Activated T-helper 2 cell treated with anti-CD3 and anti-CD28 coated beads, Interferon-gamma antibody, Interleukin-2, Interleukin-4, amounts not matched to agents 10 μg/mL and 5 μg/mL and 100 μg/mL, durations not matched to agents 14 hours and 24 hours and 36 hours (primary cell): ENCODE measurements at places on chromosomes 2 and 18.

DNA sequence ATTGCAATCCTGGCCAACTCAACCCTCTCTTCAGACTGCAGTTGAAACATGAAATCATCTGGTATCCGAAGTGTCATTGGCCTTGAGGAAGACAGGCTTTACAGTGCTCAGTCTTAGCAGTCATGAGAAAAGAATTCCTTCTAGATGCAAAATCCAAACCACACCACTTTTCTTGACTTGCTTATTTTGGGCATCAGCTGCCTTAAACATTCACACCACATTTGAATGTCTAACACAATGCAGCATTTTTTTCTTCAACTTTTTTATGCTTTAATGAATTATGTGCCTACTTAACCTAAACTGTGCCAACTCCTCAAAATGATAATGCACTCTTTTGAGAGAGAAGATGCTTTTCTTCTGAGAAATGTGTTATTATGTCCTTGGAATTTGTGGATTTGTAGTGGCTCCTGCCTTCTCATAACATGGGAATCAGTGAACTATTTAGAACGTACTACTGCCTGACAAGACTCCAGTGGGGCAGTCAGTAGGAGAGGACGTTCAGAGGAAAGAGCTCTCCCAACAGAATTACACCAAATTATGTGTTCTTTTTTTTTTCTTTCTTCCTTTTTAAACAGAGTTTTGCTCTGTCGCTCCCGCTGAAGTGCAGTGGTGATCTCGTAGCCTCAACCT is 3.2 kb upstream of the FAM98A start:
- no peak for DNase-seq

DNA sequence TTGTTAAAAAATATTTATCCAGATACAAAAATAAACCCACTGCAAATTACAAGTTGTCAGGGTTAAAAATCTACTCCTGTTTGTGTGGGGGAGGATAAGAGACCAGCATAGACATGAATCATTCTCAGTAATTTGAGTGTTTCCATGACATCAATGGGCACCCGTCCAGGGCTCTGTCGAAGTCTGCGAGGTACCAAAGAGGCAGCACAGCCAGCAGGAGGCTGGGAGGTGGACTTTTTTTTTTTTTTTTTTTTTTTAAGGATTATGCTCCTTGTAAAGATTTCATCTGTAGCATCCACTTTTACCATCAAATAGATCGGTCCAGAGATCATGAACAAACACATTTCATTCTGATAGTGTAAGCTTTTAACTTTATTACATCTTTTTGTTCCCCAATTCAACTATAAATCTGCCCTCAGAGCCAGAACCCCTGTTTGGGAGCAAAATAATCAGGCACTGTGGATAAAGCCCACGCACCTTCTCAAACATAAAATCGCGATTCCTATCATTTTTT is 182.0 kb downstream of the TCF4 start:
- no peak for DNase-seq

- DNase-seq, result no peak
Measured at GRCh38 chr2:226564667-226565066, 235.0 kb downstream of the IRS1 start.

- DNase-seq, result peak; percentile 58
Measured at GRCh38 chr2:233990261-233990798, 60.2 kb upstream of the SPP2 start.

- DNase-seq, result no peak
Measured at GRCh38 chr2:159243529-159243928, 43.0 kb downstream of the WDSUB1 start.

DNA sequence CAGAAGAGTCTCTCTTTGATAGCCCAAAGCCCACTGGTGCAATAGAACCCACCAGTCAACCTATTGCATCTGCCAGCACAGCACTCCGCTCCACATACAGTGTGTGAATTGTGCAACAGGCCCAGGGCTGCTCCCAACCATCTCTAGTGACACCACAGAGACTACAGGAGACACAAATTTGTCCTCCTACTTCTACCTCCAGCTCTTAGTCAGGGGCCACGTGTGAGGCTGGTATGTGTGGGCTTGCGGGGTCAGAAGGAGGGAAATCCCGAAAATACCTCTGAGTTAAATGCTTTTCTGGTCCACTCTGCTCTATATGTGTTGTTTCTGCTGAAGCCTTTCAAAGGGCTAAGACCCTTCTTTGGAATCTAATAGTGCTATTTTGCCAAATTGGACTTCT is 18.0 kb downstream of the DGUOK start:
- DNase-seq, result no peak

- DNase-seq, result no peak
Measured at GRCh38 chr2:24920809-24921441, 888 bp upstream of the ADCY3 start.

GRCh38 chr18:3156325-3156640 is 63.5 kb downstream of the MYOM1 start:
- no peak for DNase-seq

GRCh38 chr2:207897541-207898353 is 127.6 kb downstream of the PLEKHM3 start:
- DNase-seq, result no peak

GRCh38 chr2:114170070-114170469 is 272.4 kb upstream of the DPP10 start:
- no peak for DNase-seq

- no peak for DNase-seq
Measured at GRCh38 chr18:7568426-7568825, 1.3 kb downstream of the PTPRM start.

DNA sequence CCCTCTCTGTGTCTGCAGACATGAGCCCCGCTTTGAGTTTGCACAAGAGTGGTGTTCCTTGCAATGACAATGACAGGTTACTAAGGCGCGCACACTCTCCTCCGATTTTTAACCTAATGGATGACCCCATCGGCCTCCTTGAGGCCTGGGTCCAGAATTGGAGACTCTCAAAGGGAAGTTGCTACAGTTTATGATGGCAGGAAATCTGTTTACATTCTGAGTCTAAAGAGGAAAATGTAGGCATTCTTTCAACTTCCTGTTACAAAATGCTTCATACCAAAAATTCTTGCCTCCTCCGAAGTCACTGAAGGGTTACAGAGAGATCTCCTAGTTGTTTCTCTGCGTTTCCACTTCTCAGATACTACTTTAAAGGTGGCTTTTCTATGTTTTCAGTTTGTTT is 225.3 kb upstream of the AGAP1 start:
- DNase-seq, result no peak

DNA sequence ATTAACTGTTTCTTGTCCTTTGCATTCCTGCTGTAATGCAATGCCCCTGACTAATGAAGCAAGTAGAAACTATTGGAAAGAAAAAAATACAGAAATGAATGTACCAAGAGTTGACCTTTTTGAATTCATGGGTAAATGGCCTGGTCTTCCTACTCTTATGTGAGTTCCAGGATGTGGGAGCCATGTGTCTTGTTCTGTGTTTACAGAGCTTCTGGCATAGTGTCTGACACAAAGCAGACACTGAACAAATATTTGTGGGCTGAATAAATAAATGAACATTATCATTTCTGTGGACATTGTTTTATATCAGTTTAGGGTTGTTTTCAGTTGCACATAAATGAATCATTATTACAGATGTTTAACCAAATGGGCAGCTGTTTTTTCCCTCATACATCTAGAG is 155.5 kb downstream of the CD8B2 start:
- no peak for DNase-seq

- DNase-seq, result no peak
Measured at GRCh38 chr2:42124011-42124785, 45.0 kb upstream of the EML4 start.

GRCh38 chr2:216163518-216163917 is 54.4 kb downstream of the XRCC5 start:
- no peak for DNase-seq

DNA sequence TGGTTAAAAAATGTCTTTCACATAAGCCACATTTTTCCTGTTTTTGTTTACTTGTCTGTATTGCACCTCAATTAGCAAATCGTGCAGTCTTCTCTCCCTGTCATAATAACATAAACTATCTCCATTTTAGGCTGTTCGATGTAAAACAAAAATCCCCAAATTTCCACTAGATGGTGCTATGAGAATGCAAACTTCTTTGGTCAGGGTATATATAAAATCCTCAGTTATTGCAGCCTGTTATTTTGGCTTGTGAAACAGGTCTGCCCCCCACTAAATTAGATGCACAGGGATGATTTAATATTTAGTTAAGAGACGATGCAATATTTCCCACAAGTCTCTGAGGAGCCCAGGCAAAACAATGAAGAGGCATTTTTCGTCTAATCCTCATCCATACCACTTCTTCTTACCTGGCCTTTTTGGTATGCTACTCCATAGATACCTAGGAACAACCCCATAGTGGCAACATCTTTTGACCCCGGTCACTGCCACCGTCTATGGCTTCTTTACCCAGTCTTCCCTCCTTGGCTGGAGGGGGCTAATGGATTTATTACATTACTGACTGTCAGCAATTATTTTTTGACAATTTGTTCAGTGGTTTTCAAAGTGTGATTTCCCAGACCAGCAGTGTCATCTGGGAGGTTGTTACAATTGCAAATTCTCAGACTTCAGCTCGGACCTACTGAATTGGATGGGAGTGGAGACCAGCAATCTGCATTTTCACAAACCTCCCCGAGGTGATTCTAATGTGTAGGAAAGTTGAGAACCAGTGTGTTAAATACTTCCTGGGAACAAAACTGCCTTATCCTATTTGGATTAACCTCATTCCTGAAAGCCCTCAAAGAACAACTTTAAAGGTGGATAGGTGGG is 117.4 kb upstream of the CWC22 start:
- no peak for DNase-seq

- DNase-seq, result no peak
Measured at GRCh38 chr2:224211181-224211480, 172.0 kb upstream of the SERPINE2 start.

DNA sequence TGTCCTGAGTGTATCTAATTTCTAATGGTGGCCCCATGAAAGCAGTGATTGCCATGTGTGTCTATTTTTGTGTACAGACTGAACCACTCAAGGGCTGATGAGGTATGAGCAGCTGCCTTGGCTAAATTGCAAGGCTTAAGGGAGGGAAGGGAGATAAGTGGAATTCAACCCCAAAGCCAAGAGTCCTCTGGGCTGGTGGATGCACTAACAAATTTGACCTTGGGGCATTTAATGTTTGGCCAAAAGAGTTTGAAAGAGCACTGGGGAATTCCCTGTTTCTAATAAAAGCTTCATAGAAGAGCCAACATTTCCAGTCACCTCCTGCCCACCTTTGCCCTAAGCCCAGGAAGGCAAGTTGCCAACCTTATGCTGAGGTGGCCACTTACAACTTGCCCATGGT is 172.1 kb downstream of the SETBP1 start:
- no peak for DNase-seq

- no peak for DNase-seq
Measured at GRCh38 chr2:88866756-88867155, 175.3 kb downstream of the RPIA start.

DNA sequence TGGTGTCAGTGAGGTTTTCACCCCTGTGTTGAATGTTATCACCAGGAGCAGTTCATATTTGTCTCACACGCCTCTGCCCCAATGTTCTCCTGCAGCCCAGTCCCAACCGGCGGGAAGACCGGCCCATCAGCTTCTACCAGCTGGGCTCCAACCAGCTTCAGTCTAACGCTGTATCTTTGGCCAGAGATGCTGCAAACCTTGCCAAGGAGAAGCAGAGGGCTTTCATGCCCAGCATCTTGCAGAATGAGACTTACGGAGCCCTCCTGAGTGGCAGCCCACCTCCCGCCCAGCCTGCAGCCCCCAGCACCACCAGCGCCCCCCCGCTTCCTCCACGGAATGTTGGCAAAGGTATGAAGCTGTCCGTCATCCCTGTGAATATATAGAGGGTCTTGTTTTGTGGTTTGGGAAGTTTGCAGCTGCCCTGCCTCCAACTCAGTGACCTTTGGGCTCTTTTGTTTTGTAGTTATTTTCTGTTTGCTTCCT is 35.1 kb downstream of the ITGB1BP1 start:
- DNase-seq, result no peak

DNA sequence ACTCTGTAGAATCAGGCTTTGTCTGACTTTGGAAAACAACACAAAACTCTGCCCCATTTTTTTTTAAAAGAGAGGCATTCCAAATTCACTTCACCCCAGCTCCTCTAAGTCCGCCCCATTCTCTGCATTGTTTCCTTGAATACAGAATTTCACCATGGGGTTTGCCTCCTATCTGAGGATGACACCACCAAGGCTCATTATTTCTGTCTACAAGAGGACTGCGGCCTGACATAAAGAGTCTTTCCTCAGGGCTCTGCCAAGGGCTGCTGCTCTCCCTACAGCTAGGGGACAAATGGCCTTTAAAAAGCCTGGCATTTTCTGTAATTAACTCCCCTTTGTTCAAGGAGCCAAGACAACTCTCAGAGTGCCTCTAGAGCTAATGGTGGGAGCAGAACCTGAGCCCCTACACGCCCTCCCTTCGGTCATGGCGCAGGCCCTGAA is 4.6 kb downstream of the CHST10 start:
- DNase-seq, result no peak

GRCh38 chr2:51516667-51517066 is 484.7 kb upstream of the NRXN1 start:
- DNase-seq, result no peak

DNA sequence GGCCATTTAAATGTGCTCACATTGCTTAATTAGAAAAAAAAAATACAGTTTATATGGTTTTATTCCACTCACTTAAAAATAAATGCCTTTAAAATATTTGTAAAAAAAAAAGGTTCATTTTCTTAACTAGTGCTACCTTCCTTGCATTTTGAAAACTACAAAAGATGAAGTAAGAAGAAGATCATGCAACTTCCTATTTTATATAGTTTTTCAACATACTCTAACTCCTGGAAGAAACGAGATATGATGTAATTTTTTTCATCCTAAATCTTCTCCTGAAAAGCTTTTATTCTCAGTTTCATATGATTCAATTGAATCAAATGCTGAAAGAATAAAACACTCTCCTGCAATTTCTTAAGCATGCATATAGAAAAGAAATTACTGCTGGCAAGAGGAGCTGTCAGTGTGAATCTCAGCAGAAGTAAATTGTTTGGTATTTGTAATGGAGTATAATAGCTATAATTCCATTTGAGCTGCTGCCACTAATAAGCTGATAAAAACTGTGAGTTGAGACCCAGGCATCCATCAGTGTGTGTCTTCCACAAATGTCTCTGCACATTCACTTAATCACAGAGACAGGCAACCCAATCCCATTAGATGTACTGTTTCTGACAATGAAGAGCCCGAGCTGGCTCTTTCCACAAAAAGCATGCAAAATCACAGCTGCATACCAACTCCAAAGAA is 3.7 kb downstream of the FTCDNL1 start:
- no peak for DNase-seq

- no peak for DNase-seq
Measured at GRCh38 chr2:20443276-20443920, 3.5 kb upstream of the RHOB start.

GRCh38 chr2:127014630-127015029 is 92.3 kb downstream of the BIN1 start:
- no peak for DNase-seq

- no peak for DNase-seq
Measured at GRCh38 chr2:239194731-239195317, 206.0 kb downstream of the HDAC4 start.

GRCh38 chr2:109615637-109616144 is 1.5 kb downstream of the SOWAHC start:
- DNase-seq, result no peak

DNA sequence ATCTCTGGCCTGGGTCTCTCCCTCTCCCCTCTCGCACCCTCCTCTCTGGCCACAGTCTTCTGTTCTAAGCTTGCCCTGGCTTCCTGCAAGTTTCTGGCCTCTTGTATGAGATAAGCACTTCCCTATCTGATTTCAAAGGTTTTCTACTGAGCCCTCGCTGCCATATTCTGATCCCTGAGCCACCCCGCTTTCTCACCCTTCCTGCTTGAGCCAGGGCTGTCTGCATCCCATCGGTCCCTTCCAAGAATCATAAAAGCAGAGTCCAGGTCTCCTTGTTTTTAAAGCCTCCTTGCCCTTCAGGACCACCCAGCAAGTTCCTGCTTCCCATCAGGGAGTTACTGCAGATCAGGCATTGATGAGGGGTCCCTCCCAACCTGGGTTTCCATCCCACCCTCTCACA is 110.2 kb downstream of the PRKCE start:
- DNase-seq, result no peak
